ENCODE measurements at places on chromosomes 6 and 20.

GRCh38 chr20:20368418-20369249, 730 bp downstream of the INSM1 start:
- DNase-seq, result no peak

- no peak for DNase-seq
Measured at GRCh38 chr6:38603966-38604365, 35.8 kb downstream of the BTBD9 start.

- DNase-seq, result no peak
Measured at GRCh38 chr6:136113736-136114173, 136.4 kb downstream of the MTFR2 start.

GRCh38 chr20:57708694-57709673, 831 bp downstream of the PMEPA1 start:
- no peak for DNase-seq

DNA sequence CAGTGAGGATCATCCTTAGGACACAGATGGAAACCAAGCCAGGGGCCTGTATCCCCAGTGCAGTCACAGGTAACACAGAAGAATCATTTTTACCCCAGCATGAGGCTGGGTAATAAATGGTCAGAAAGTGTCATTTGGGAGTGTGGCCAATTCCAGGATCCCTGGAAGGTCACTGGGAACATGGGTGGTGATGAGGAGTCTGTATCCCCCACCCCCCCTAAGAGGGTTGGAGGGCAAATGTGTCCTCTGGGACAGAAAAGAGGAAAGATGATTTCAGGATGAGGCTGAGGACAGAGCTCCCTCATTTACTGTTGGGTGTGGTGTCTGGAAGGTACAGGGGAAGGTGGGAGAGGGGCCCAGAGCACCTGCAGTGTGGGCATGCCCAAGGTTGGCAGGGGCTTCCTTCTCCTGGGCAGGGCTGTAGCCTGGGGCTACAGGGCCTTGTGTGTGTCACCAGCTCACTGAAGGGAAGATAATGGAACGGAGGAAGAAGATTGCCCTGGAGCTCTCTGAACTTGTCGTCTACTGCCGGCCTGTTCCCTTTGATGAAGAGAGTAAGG, 34.5 kb downstream of the PLCG1 start:
- DNase-seq, result no peak

GRCh38 chr6:145733207-145733606, 2.1 kb downstream of the EPM2A start:
- no peak for DNase-seq

GRCh38 chr6:25194172-25194678, 84.9 kb upstream of the CARMIL1 start:
- no peak for DNase-seq

GRCh38 chr6:155040901-155041650, 46.0 kb downstream of the TIAM2 start:
- no peak for DNase-seq

DNA sequence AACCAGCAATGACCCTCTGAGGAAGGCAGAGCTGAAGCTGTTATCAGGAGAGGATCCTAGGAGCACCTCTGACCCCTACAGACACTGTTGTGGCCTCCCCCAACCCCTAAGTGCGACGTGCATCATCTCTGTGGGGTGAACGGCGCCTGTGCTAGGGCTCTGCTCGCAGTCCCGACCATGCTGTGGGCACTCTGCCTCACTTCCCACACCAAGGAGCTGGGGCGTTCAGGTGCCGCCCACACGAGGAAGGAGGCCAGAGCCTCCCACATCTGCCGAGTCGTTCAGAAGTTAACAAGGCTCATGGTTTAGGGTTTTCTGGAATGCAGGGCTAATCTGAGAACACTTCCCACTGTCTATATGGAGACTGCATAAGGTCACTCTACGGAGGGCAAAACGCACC, 62.1 kb downstream of the GINS1 start:
- DNase-seq, result no peak

GRCh38 chr20:63830841-63831588, at the start of gene ZBTB46:
Gene ZBTB46 (minus strand): TSS chr20:63831264. CDS start chr20:63790757, 40,507 bp downstream.
- DNase-seq, result no peak

- DNase-seq, result no peak
Measured at GRCh38 chr6:36907781-36908180, 22.0 kb downstream of the C6orf89 start.

- DNase-seq, result no peak
Measured at GRCh38 chr6:37262446-37263026, 4.6 kb upstream of the TMEM217 start.

DNA sequence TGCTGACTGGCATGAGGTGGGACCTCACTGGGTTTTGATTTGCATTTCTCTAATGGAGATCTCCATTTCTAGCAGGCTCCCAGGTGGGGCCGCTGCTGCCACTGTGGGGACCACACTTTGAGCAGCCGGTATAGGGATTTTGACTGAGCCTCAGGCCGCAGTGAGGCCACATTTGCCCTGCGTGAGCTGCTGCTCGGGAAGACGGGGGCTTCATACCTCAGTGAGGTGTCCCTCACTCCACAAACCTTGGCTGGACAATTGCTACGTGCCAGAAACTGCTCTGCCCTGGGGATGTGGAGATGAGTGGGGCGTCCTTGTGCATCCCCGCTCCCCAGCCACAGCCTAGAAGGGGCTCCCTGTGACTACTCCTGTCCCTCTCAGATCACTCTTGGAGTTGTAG, 134.3 kb downstream of the ANKRD60 start:
- DNase-seq, result no peak

GRCh38 chr20:62303340-62304226, 786 bp downstream of the ADRM1 start:
- no peak for DNase-seq

- DNase-seq, result no peak
Measured at GRCh38 chr6:160990847-160991405, 643 bp upstream of the MAP3K4 start.
